ENCODE measurements at places on chromosomes 5 and 9.

DNA sequence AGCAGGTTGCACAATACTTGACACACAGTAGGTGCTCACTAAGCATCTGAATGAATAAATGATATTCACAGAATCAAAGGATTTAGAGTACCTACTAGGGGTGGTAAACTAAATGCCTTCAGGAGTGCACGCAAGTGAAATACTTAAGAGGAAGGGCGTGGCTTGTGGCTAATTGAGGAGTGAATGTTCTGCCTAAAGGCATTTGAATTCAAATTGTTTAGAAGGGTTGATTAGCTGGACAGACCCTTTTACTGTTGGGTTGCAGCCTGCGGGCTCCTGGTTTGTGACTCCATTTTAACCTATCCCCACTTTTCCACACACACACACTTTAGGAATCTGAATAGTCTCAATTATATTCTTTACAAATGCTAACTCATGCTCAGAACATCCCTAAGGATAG lies 63.1 kb downstream of the PPP2R2B start:
- DNase-seq, result no peak

DNA sequence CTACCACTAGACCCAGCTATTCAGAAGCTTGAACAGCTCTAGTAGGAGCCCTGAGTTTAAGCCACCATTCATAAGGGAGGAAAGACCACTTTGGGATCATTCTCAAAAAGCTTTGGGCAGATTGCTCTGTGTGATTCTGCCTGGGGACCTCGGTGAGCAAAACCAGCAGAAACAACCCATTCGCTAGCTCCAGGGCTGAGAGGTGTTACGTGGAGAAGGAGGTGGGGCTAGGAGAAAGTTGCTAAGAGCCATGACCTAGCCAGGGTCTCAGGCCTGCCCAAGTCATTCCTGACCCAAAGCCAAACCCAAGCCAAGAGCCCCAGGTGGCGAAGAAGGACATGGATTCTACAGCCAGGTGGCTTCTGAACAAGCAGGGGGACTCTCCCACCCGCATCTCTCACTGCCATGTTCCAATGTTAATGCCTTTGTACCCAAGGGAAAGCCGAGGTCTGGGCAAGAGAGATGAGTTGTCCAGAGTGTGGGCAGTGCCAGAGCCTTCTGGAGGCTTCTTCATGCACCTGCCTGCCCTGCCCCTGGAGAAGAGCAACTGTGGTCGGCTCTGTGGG lies 4.0 kb upstream of the BARHL1 start:
- no peak for DNase-seq

- DNase-seq, result no peak
These were observed 3.9 kb downstream of the GRK6 start for GRCh38 chr5:177430140-177430951.

GRCh38 chr9:73125651-73126050 lies 26.0 kb upstream of the ANXA1 start:
- no peak for DNase-seq

- no peak for DNase-seq
These were observed 297.8 kb downstream of the SH3GL2 start for GRCh38 chr9:17876687-17877086.

- no peak for DNase-seq
These were observed 26.7 kb downstream of the PITX1 start for GRCh38 chr5:135007305-135007704.

DNA sequence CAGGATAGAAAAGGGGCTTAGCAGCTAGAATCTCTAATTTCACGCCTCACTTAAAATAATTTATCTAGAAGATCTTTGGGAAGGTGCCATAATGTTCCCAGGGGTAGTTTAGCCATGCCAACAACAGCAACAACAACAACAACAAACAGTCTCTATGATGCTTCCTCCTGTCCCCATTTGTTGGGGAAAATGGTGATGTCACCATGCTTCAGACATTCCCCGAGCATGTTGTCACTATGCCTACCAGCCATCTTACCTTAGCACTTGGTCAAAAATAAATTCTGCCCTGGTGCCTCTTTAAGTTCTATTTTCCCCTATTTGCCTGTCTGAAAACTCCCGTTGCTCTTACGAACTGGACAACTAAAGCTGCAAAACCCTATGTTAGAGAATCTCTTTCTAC lies 76.6 kb downstream of the KCNN2 start:
- no peak for DNase-seq

Measured in T-helper 1 cell (primary cell).